ENCODE measurements at places on chromosomes 4 and X.

DNA sequence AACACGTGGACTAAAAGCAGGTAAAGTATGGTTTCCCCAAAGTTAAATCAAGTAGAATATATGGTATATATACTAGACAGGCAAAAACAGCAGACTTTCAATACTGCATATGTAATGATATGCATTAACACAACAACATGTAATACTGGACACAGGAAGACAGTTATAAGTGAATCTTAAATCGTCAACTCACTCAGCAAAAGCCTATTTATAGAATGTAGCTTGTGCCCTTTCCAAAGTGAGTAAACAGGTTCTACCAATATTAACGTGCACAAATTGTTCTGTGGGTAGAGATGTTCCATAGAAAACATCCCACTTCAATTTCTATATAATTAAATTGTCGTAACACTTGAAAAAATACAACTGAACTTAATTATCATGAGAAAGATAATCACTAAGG is 30.6 kb downstream of the FAM241A start:
- DNase-seq, result no peak

- DNase-seq, result no peak
Observed at GRCh38 chr4:79173186-79173585, 152.7 kb downstream of the NAA11 start.

DNA sequence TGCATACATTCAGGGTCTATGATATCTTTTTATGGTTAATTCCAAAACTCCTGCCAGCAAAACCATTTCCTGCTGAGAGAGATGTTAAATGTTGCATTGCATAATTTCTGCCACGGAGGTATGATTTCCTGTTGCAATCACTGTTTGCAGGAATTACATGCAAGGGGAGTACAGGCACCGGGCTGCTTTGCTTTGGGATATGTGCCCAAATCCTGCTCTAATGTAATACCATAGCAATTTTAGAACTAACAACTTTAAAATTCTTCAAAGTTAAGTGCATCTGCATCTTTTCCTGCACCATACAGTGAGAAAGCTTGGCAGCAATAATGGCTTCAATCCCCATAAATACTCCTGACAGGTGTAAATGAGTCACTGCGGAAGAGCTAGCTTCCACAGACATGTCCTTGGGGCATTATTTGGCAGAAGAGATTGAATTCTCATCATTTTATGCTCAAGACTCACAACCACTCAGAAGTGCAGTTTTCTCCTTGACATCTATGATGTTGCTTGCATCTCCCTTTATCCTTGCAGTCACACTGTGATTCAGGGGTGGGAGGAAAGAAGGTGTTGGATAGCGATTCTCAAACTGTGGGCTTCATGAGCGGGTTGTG is 29.6 kb downstream of the TRIM2 start:
- no peak for DNase-seq

DNA sequence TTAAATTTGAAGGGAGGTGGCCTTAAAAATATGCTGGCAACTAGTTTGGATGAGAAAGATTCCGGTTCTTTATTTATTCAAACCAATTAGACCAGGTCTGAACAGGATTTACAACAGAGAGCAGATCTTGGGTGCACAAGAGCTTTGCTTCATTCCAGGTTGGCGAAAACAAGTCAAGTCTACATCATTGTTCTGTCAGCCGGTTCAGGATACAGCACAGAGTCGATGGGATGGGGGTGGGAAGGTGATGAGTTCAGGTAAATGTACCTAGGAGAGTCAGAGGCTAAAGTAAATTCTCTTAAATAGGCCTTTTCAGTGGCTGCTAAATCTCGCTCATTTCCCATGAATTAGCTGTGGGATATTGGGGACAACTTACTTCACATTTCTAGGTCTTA is 882 bp upstream of the STIM2 start:
- DNase-seq, result no peak

DNA sequence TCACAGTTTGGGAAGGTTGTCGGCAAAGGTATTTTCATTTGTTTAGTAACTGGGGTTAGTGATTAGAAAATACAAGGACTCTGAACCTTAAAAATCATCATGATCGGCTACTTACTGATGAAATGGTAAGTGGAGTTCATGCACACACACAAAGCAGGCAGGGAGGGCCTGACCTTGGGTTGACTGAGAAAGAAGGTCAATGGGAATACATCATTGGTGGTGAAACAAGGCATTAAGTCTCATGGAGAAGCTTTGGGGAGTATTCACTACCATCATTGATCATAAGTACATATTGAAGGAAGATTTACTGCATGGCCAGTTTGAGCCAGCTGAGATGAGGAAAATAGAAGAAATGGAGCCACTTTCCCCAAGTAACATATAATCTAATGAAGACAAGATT is 74.4 kb downstream of the LUZP4 start:
- DNase-seq, result no peak

GRCh38 chr4:129971419-129971818 is 875.5 kb downstream of the C4orf33 start:
- DNase-seq, result no peak

Data from activated CD4-positive, alpha-beta T cell treated with anti-CD3 and anti-CD28 coated beads, Interleukin-2, amount 50 U/mL, for 48 hours (primary cell).